ENCODE measurements at places on chromosomes 7 and 10.

- H3K4me1 ChIP-seq = peaks cover 11% of the 10 kb centered on the region
- no peaks in the 10 kb centered on the region for H3K27me3 ChIP-seq
- no peak for DNase-seq
- no peak overlapping the region for H3K27ac ChIP-seq
Measured at GRCh38 chr7:102280521-102280920, 6.1 kb upstream of the SH2B2 start.

- H3K4me1 ChIP-seq = no peaks in the 10 kb centered on the region
- no peak overlapping the region for H3K4me3 ChIP-seq
- no peaks in the 10 kb centered on the region for H3K36me3 ChIP-seq
- DNase-seq = no peak
- no peak overlapping the region for H3K27ac ChIP-seq
Measured at GRCh38 chr7:137591421-137591837, 247.9 kb upstream of the PTN start.

DNA sequence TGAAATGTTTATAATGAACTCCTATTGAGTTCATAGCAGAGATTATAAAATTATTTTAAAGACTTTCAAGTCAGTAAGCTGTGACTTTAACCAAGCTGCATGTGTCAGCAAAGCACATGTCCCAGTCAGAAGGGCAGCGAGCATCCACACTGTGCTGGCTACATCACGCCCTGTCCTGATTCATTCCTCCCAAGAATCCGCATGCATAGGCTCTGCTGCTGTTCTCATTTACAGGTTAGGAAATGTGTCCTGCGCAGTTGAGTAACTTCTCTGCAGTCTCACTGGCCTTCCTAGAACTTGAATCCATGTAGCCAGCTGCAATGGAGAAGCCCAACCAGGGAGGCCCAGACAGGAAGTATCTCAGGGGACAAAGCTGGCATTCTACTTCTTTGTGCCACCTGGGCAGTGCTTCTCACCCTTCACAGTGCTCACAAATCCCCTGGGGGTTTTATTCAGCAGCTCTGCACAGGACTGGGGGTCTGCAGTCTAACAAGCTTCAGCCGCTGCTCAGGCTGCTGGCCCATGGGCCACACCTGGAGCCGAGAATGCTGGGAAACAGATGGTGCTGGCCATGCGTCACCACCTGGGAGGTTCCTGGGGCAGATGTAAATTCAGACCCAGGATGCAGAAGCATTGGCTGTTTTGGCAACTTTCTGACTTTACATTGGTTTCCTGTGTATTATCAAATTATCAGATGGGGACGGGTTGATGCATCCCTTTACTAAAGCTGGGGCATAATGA lies 192.8 kb upstream of the GDF10 start:
- no peaks in the 10 kb centered on the region for H3K4me1 ChIP-seq
- DNase-seq = no peak
- H3K27me3 ChIP-seq = no peaks in the 10 kb centered on the region
- H3K27ac ChIP-seq = no peak overlapping the region

DNA sequence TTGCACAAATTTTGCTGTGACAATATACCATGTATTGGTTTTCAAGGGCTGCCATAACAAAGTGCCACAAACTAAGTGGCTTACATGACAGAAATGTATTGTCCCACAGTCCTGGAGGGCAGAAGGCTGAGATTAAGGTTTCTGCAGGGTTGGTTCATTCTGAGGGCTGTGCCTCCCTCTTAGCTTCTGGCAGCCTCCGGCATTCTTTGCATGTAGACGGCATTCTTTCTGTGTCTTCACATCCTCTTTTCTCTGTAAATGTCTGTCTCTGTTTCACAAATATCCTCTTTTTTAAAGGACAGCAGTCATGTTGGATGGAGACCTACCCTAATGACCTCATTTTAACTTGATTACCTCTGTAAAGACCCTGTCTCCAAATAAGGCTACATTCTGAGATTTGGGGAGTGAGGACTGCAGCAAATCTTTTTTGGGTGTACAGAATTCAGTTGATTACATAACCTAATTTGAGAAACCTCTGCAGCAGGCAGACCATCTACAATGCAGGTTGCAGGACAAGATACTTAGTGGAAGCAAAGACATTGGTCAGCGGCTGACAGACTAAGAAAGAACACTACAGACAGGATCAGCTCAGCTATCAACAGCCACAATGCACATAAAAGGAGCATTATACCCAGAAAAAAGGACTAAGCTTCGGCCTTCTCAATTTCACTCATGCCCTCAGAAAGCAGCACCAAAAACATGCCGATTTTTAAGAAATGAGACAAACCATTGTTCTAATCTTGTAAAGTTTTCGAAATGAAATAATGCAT lies 84.6 kb upstream of the FAM3C start:
- no peaks in the 10 kb centered on the region for H3K36me3 ChIP-seq
- H3K27me3 ChIP-seq = no peaks in the 10 kb centered on the region
- H3K4me1 ChIP-seq = peaks cover 5% of the 10 kb centered on the region

DNA sequence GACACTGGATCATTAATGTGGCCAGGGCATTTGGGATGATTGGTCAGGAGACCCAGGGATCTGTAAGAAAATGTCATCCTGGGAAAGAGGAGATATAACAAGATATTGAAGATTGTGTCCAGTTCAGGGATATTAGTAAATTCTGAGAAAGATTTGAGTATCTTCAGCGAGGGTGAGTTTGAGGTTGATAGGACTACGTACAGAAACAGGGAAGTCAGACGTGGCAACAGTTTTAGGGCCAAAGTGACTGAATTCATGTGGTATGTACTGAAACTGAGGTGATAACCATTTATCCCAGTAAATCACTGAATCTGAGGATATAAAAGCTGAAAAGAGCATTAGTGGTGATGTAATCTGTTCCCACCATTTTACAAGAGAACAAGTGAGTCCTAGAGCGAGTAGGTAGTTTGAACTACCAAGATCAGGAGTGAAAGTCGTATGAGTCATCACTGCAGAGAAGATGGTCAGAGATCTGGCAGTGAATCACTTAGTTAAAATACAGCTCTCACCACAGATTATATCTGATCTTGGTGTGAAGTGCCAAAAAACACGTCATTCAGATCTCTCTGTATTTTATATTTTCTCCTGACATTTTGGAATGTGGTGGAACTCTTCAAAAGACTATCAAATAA lies 220.5 kb downstream of the CDK14 start:
- H3K27me3 ChIP-seq = no peaks in the 10 kb centered on the region
- no peaks in the 10 kb centered on the region for H3K36me3 ChIP-seq
- no peak for DNase-seq
- no peak overlapping the region for H3K27ac ChIP-seq
- no peak overlapping the region for H3K4me3 ChIP-seq
- no peaks in the 10 kb centered on the region for H3K4me1 ChIP-seq

DNA sequence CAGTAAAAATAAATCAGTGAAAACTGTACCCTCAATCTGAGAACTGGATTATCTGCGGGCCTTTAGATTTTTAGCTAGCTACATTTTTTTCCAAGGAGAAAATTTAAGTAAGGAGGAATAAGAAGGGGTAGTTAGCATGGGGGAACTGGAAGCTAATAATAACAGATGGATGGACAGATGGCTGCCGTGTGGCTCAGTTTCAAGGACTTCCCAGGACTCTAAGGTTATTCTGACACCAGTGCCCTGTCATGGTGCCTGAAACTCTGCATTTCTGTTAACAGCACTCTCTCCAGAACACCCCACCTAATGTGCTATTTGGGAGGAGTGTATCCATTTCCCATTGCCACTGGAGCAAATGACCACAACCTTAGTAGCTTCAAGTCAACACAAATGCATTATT lies 75.7 kb upstream of the PDE1C start:
- DNase-seq = no peak
- H3K4me3 ChIP-seq = no peak overlapping the region
- no peak overlapping the region for H3K27ac ChIP-seq
- no peaks in the 10 kb centered on the region for H3K27me3 ChIP-seq

GRCh38 chr10:75121322-75121721 lies 9.9 kb downstream of the SAMD8 start:
- H3K36me3 ChIP-seq = peaks cover 13% of the 10 kb centered on the region
- DNase-seq = no peak
- peaks cover 14% of the 10 kb centered on the region for H3K4me1 ChIP-seq

GRCh38 chr10:32204606-32205005 lies 142.4 kb downstream of the EPC1 start:
- no peaks in the 10 kb centered on the region for H3K4me1 ChIP-seq
- peaks cover 7% of the 10 kb centered on the region for H3K27me3 ChIP-seq
- H3K36me3 ChIP-seq = no peaks in the 10 kb centered on the region
- DNase-seq = no peak

DNA sequence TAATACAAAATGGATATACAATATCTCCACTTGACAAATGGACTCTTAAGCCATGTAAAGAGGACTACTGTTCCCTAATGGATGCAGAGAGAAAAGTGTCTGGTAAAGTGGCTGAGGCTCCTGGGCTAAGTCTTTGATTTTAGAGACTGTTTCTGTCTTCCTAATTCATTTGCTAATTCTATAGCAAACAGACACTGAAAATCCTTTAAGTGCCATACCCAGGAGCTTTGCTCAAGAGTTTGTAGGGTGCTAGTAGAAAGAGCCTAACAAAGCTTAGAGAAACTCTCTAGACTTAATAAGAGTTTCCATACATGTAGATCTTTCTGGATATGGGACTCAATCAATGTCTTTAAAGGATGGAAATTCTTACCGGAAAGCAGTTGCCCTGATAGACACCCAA lies 16.7 kb downstream of the CEP55 start:
- H3K4me1 ChIP-seq = no peaks in the 10 kb centered on the region
- no peaks in the 10 kb centered on the region for H3K36me3 ChIP-seq
- no peaks in the 10 kb centered on the region for H3K27me3 ChIP-seq
- H3K27ac ChIP-seq = no peak overlapping the region
- H3K4me3 ChIP-seq = no peak overlapping the region

GRCh38 chr7:17682586-17682985 lies 257.7 kb downstream of the SNX13 start:
- no peaks in the 10 kb centered on the region for H3K36me3 ChIP-seq
- H3K4me3 ChIP-seq = no peak overlapping the region
- no peaks in the 10 kb centered on the region for H3K4me1 ChIP-seq
